ENCODE measurements at places on chromosomes 12 and 14.

DNA sequence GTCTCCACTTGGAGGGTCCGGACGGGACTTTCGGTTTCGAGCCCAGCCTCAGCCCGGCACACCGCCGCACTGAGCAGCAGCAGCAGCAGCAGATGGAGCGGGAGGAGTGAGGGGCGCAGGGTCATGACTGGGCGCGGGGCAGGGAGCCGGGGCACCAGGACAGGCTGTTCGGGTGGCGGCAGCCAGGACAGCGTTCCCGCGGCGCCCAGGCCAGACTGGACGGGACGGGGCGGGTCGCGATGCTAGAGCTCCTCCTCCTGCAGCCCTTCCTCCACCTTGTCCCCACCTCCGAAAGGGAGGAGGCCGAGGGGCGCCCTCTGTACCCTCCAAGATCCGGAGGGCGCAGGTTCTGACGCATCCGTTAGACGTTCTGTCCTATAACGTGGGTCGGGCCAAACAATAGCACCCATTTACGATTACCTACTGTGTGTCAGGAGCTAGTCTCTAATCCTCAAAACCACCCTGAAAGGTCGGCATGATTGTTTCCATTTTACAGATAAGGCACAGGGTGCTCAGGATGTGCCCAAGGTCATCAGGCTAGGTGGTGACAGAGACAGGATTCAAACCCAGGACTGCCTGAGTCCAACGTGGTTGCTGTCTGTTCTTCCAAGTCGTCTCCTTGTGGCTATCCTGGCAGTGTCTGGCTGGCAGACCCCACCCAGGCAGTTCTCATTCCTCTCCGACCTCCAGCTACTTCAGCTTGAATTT lies at the start of gene FKBP11:
Gene FKBP11, minus strand, starts transcription at position 189 of the 708 bp plus-strand sequence. Its CDS starts 64 bp downstream, at position 125.
- no peak for DNase-seq

- DNase-seq: no peak
These were observed 74.7 kb downstream of the DBX2 start for GRCh38 chr12:44976246-44976645.

- DNase-seq: no peak
These were observed 2.1 kb downstream of the UNG start for GRCh38 chr12:109099431-109100020.

GRCh38 chr12:67928621-67929383 lies 60.4 kb upstream of the IFNG-AS1 start:
- no peak for DNase-seq

- DNase-seq: no peak
These were observed 6.0 kb downstream of the INSM2 start for GRCh38 chr14:35539969-35540368.

- no peak for DNase-seq
These were observed 151.0 kb upstream of the LMO3 start for GRCh38 chr12:16756833-16757555.

GRCh38 chr14:49516286-49516685 lies 69.9 kb downstream of the RPS29 start:
- DNase-seq: no peak

DNA sequence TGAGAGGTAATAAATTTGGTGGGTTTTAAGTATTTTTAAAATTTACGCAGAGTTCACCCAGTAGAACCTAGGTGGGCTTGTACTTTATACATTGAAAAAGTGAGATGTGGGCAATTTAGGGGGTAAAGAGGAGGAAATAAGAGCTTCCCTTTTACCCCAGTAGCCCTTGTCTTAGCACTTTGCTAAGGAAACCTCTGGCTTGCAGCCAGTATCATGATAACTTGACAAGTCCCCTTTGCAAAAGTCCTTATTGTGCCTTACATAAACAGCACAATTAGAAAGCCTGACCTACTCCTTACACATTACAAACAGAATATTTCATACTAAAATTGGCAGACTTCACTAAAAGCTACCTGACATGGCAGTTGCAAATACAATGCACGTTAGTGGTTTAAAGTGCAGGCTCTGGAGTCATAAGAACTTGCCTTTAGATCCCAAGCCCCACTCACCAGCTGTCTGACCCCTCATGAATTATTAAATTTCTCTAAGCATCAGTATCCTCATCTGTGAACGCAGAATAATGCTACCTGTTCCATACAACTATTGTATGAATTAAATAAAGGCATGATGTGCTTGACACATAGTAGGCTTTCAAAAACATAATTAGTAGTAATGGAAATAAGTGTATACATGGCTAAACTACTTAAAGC lies 53.2 kb upstream of the NELL2 start:
- DNase-seq: no peak

Measured in T1000 (cell line).